ENCODE measurements at places on chromosomes 12 and 14.

- DNase-seq = no peak
These were observed 104.0 kb downstream of the STAB2 start for GRCh38 chr12:103691063-103691462.

DNA sequence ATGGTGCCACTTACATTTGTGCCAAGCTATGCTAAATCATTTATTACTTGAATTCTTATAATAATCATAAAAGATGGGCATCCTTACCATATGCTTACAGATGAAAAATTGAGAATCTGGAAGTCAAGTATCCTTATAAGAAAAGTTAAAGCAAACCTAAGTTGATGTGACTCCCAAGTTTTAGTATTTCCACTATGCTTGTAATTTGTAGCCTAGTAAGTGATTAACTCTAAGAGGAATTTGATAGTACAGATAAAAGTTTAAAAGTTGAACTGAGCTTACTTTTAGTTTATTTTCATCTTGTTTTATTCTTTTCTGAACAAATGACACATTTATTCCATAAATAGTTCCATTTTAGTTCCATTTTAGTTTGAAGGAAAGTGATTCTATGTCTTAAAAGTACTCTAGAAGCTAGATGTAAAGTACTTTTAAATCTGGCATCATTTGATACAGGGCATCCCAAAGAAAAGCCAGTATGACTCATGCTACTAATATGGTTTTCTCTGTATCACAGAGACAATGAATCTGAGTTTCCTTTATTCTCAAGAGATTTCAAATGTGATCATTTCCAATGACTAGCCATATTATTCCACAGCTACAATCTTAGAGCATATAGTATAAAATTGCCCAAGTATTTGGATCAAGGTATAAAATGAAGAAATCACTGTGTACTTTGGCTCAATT lies 596.0 kb downstream of the SLC16A7 start:
- DNase-seq = no peak

GRCh38 chr12:78185109-78185508 lies 354.4 kb downstream of the NAV3 start:
- no peak for DNase-seq

DNA sequence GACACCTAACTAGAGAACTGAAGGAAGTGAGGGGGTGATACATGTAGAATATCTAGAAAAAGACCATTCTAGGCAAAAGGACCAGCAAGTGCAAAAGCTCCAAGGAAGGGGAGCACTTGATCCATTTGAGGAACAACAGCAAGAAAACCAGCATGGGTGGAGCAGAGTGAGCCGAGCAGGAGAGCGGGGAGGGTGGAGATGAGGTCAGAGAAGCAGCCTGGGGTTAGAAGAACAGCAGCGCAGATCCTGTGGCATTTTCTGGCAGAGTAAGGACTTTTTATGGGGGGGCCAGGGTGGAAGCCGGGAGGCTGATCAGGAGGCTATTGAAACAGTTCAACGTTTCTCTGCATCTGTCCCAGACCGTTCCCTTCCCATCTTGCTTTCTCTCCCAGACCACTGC lies 24.5 kb upstream of the TMCC3 start:
- DNase-seq = peak; percentile 9

GRCh38 chr14:22530127-22530526 lies 58.9 kb downstream of the DAD1 start:
- DNase-seq = no peak

DNA sequence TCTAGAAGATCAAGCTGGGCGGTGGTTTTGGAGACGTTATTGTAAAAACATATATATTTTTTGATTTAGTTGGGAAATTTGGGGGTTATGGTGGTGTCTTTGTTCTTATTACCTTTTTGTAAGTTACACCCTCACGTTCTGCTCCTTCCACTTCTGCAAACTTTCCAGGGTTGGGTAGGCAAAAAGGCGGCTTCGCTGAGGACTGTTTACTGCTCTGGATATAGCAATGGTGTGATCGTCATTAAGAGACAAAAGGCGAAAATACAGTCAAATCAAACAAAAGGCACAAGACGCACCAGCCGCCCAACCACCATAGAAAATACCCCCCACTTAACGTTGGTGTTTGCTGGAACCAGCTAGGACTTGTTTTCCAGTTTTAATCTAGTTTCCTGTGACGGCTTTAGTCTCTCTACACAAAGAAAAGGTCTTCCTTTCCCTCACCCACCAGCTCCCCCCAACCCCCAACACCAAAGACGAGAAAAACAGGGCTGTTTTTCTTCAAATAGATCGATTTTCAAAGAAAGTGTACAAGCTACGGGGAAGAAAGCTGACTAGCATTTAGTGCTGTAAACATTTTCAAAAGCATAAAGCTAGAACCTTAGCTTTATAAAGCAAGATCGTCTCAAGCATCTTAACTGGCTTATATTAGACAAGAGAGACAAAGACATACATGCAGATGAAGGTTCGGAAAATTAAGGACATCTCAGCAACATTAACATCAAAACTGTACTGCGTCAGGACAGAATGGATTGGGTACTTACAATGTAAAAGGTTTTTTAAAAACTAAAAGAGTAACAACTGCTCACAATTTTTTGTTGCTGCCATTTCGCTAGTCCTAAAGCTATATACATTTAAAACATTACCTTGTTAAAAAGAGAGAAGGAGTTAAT lies 2.0 kb upstream of the SETD1B start:
- DNase-seq = peak; percentile 74

DNA sequence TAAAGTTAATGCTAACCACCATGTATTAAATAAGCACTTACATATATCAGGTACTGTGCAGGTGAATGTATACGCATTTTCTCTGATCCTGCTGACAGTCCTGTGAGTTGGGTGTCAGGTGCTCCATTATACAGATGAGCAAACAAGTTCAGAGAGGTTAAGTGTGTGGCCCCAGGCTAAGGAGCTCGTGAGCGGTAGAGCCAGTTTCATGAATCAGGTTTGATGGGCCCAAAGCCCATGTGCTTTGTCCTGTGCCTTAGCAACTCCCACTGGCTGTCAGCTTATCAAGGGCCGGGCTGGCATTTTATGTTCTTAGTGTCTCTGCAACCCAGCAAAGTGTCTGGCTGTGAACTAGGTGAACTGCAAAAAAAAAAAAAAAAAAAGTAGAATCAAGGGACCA lies 701.2 kb upstream of the TBX3 start:
- peak; percentile 65 for DNase-seq

DNA sequence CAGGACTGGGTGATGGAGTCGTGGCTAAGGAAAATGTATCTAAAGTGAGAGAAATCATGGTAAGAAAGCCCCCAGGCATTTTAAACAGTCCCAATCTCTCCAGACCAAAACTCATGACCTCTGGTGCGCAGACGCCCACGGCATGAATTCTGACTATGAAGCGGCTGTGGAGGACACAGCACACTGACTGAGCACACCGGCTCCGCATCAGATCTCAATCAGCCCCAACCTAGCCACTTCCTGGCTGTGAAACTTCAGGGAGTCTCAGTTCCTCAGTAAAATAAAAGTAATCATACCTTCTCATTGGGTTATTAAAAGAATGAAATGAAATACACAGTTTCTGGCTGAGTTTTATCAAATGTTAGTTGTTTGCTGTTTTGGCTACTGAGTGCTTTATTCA lies 38.7 kb downstream of the SETD3 start:
- DNase-seq = no peak

- DNase-seq = no peak
These were observed 145.8 kb downstream of the SLC8A3 start for GRCh38 chr14:70043001-70043400.

GRCh38 chr12:13079440-13079906 lies 24.0 kb downstream of the GSG1 start:
- DNase-seq = peak; percentile 54

DNA sequence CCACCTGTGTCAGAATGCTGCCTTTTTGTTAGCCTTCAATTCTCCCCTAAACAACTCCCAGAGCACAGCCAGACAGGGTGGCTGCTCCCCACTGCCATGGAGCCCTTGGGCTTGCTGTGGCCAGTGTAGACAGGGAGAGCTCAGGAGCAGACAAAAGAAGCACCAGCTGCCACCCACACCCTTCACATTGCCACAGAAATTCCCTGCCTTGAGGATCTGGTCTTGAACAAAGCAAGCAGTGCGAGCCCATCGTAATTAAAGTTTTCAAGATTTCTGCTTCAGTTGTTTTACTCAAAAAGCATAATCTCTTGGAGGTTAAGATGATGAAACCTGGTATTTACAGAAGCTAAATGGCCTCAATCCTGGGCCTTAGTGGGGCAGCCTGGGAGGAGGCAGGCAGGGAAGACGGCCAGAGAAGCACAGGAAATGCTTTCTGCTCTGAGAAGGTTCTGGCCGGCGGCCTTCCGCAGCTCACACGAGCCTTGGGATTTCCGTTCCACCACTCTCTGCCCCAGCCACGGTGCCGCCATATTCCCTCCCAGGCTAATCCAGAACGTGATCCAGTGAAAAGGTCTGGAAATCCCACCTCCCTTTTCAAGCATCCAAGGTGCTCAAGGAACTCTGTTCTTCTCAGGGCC lies 535.2 kb downstream of the BCL11B start:
- no peak for DNase-seq

DNA sequence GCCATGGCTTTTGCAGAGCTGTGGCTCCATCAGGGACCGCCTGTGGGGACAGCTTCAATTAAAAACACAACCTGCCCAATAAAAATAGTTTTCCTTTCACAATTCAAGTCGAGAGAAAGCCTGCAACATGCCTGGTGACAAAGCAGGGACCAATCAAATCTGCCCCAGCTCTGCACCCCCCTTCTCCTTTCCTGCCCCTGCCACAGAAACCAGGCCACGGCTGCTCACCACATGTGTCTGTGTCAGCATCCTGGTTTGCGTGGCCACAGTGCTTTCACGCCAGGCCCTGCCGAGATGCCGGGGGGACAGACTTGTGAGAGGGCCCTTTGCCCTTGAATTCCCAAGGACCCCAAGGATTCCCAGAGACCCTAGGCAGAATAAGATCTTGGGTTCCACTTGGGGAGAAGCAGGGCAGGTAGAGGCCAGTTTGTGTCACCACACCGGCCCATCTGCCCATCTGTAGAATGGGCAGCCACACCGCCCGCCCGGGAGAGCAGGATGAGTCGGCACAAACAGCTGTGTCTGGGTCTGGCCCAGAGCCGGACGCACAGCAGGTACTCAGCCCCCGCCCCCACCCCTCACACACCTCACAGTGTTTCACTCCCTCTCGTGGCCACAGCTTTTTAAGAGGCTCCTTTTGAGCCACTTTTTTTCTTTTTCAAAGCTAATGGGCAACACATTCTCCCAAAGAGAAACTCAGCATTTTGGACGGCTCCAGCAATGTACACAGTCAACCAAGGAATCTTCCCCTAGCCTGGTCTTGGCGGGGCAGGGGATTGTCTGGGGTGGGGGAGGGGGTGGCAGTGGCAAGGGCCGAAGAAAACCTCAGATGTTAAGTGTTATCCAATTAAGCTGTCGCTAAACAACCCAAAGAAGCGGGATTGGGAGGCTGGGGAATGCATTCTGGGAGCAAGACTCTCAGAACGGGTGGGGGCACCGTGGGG lies 41.5 kb downstream of the BCL11B start:
- peak; percentile 75 for DNase-seq

DNA sequence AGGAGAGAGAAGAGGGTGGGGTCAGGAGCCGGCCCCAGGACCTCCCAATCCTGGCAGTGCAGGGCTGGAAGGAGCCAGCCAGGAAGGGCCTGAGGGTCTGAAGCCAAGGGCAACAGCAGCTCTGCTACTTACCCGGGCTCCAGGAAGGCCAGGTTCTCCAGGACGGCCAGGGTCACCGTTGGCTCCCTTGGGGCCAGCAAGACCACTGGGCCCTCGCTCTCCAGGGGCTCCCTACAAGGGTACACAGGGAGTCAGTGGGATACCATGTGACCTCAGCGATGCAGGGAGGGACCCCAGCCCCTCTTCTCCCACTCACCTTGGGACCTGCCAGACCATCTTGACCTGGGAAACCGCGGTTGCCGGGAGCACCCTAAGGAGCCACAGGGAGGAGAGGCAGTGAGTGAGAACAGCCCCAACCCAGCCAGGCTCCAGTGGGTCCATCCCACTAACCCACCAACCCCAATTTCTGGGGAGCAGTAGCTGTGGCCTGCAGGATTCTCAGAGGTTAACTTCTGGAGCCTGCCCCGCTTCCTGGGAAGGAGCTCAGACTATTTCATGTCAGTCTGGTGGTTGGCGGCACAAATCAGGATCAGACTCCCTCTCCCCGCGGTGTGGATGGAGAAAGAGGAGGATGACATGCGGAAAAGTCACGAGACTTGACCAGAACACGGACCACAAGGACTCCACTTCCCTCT lies 18.5 kb downstream of the COL2A1 start:
- no peak for DNase-seq

All from ELF-1 (cell line).